Muscle of back (tissue), 13 donors: ENCODE measurements at places on chromosomes 13 and 19. TPM values are rescaled to one million over a fixed set of nuclear protein-coding genes. Genes with fewer than 3 reads are reported as not detected.

FCER2 gene
- 0.48 TPM for polyA plus RNA-seq

ANGPTL4 gene
- polyA plus RNA-seq, result 2.0 TPM

C1QTNF9B gene
- 0.97 TPM for polyA plus RNA-seq

PGLYRP1 gene
- not detected for polyA plus RNA-seq

DNA sequence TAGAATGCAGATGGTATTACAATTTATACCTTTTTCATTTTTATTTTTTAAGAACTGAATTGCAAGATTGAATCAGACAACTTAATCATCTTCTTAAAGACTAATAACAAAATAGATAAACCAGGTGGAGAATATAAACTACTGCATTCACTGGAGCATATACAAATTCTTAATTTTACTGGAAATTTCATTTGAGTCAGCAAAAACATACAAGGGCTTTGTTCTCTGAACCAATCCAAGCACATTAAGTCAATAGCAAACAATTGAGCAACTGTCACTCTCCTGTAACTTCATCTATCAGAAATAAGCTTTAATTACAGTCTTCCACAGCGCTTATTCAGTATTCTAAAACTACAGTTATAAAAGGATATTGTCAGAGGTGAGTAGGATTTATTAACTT is 167.4 kb upstream of the OBI1 start:
- no peak for DNase-seq

DNA sequence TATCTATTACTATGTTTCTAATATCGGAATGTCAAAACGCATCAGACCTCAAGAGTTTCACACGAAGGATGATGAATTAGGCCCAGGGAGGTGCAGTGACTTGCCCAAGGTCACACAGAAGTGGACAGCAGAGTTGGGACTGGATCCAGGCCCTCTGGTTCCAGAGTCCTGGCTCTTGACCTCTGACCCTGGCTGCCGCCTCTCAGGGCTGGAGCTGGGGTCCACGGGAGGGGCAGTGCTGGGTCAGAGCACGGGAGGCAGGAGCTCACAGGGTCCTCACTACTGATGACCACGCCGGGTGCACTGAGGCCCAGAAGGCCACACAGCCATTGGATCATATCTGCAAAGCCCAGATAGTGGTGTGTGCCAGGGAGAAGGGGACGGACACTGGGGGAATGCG is 9.2 kb upstream of the ASPDH start:
- no peak for DNase-seq

GRCh38 chr13:109817591-109818535 is 31.5 kb upstream of the IRS2 start:
- DNase-seq, result no peak
